NCI-H774 (cell line): ENCODE measurements at places on chromosomes 16 and 17.

DNA sequence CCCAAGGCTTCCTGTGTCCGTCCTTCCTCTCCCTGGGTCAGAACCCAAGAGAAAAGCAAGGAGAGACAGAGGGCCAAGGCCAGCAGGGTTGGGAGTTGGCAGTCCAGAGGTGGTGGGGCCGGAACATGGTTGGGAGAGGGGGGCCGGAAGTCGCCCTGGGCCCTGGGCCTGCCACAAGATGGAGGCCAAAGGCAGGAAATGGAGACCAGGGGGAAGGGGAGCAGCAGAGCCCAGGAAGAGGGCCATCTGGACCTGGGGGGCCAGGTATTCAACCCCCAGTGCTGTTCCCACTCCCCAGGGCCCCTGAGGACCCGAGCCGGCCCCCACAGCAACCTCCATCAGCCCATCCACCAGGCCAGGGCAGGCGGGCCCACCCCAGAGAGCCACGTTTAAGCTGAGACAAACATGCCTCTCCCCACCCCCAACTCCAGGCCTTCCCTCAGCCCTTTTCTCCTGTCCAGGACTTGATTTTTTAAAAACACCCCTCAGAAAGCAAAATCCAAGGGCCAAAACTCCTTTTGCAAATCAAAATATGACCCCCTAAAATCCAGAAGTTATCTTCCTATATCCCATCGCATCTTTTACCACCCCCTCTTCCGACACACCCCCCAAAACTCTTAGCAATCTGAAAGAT is 4.4 kb upstream of the BCL6B start:
- DNase-seq: no peak

GRCh38 chr17:44324092-44324570 is 492 bp downstream of the SLC25A39 start:
- DNase-seq: no peak

GRCh38 chr17:7587420-7588151 is 2.3 kb downstream of the SOX15 start:
- DNase-seq: no peak

GRCh38 chr17:1554751-1555540 is 7.6 kb downstream of the PITPNA start:
- DNase-seq: no peak

GRCh38 chr16:799111-799947 is 1.2 kb downstream of the GNG13 start:
- DNase-seq: no peak

DNA sequence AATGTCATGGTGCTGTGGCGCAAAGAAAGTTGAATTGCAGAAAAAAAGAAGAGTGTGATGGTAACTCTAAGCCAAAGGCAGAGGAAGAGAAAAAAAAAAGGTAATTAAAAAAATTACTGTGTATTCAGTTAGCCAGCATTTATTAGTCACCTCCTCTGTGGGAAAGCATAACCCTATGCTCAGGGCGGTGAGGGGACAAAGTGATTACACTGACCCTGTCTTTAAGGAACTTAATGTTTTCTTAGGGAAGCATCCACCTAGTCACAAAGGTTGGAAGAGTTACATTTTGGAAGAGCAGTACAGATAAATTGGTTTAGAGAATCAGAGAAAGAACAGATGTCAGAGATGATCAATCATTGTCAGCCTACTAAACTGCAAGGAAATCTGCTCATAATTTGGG is 410.3 kb downstream of the CDH11 start:
- no peak for DNase-seq

GRCh38 chr16:19478505-19478904 is 43.4 kb downstream of the GDE1 start:
- no peak for DNase-seq
